Left renal pelvis (tissue), 4 donors: ENCODE measurements at places on chromosomes 11 and 22.

DNA sequence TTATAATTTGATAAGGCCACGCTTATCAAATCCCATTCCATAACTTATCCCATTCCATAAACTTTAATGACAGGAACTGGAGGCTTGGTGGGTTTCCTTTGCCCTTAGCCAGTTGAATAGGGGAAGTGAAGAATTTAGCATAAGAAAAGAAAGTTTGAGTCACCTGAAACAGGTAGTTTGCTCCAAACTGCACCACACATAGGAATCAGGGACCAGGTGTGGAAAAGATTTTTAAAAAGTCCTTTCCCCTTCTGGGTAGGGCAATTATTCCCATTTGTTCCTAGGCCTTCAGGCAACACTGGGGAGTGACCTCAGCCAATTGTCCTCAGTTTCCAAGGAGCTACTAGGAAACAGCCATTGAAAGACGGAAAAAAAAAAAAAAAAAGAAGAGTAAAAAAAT lies 525.7 kb upstream of the CNTN5 start:
- no peak for DNase-seq

DNA sequence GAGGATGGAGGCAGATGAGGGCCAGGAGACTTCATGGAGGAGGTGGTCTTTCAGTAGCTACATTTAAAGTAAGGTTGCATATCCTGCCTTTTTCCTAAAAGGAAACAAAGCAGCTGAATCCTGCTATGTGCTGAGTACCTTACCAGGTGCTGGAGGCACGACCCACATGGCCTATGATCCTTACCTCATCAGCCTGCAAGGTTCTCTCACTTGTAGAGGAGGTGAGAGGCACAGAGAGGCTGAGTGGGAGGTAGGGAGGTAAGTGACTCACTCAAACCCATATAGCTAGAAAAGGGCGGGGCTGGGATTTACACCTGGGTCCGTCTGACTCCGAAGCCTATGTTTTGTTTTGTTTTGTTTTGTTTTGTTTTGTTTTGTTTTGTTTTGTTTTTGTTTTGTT lies 75.8 kb downstream of the BUD13 start:
- DNase-seq, result no peak

- DNase-seq, result no peak
Observed at GRCh38 chr22:43476751-43477725, 65.2 kb downstream of the MPPED1 start.

DNA sequence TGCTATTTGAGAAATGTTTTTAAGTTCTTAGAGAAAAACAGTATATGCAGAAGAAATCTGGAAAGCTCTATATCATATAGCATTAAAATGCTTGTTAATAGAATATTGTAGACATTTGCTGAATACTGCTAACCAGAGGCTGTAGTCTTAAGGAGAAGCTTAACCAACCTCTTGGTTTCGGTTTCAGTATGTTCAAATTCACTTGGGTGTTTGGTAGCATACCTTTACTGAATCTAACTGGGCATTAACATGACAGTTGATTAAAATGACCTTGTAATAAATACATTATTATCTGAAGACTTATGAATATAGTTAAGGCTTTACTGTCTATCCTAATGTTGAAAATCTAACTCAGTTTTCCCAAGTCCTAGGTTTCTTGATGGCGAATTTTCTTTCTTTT lies 5.4 kb downstream of the PCF11 start:
- DNase-seq, result no peak

DNA sequence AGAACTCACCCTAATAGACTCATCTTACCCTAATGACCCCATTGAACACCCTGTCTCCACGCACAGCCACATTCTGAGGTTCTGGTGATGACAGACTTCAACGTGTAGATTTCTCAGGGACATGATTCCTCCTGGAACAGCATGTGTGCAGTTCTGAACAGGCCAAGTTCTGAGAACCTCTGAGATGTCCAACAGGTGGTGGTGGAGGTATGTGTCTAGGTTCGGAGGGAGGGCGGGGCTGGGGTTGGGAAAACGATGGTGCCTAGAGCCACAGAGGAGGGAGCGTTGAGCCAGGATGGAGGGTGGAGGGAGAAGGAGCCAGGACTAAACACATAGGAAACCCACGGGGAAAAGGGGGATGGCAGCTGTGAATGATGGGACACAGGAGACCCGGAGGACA lies 43.4 kb upstream of the FBLN1 start:
- no peak for DNase-seq

- no peak for DNase-seq
Observed at GRCh38 chr11:44623341-44623730, 57.9 kb downstream of the CD82 start.

- no peak for DNase-seq
Observed at GRCh38 chr22:28424427-28425080, 255.1 kb downstream of the TTC28 start.

DNA sequence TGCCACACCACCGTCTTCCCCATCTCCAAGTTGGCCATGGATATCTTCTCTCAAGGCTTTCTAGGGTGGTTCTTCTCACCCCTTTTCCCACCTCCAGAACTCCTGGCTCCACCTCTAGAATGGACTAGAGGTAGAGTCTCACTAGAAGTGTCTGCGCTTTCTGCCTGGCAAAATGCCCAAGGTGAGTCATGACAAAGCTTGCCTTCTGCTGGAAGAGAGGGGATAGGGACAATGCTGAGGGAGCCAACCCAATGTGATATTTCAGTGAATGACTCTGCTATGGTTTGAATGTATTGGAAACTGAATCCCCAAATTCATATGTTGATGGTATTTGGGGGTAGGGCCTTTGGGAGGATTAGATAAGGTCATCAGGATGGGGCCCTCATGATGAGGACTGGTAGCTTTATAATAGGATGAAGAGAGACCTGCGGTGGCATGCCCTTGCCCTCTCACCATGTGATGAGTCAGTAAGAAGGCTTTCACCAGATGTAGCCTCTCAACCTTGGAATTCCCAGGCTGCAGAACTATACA lies 4.1 kb upstream of the CD82 start:
- no peak for DNase-seq

- no peak for DNase-seq
Observed at GRCh38 chr22:39932918-39933649, 27.1 kb upstream of the TMA7B start.

GRCh38 chr22:42702675-42703074 lies 18.0 kb downstream of the A4GALT start:
- no peak for DNase-seq

DNA sequence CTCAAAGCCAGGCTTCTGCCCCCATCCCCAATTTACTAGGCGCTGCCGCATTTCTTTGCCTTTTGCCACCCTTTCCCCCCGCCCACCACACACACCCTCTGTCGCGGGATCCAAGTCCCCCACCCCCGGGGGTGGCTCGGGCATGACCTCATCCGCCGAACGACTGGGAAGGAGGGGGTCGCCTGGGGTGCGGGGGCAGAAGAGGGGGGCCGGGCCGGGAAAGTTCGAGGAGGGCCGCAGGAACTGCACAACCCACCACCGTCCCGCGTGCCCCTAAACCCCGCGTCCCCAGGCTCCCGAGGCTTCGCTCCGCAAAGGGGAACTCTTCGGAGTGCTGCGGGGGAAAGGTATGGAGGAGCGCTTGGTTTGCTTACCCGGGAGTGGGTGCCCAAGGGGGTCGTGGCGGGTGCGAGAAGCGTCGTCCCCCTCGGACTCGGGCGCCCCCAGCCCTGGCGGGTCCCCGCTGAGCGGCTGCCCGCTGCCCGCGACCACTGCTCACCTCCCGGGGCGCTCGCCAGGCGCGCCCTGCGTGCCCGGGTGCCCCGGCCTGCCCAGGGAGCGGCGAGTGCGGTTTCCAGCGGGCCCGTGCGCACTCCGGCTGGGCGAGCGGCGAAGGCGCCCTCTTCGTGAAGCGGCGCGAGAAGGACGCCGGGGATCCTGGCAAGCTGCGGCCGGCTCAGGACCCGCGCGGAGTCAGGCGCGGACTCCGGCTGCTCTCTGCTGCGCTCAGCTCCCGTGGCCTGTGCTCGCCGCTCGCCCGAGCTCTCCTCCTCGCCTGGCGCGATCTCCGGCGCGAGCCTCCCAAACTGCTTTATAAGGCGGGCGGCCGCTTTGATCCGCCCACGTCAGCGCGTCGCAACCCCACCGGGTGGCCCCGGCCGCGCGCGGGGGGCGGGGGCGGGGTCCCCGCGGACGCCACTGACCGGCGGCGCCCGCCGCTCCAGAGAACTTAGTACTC lies 4.0 kb upstream of the WNT11 start:
- peak; percentile 69 for DNase-seq

GRCh38 chr11:4044976-4045646 lies 49.5 kb upstream of the RRM1 start:
- no peak for DNase-seq

DNA sequence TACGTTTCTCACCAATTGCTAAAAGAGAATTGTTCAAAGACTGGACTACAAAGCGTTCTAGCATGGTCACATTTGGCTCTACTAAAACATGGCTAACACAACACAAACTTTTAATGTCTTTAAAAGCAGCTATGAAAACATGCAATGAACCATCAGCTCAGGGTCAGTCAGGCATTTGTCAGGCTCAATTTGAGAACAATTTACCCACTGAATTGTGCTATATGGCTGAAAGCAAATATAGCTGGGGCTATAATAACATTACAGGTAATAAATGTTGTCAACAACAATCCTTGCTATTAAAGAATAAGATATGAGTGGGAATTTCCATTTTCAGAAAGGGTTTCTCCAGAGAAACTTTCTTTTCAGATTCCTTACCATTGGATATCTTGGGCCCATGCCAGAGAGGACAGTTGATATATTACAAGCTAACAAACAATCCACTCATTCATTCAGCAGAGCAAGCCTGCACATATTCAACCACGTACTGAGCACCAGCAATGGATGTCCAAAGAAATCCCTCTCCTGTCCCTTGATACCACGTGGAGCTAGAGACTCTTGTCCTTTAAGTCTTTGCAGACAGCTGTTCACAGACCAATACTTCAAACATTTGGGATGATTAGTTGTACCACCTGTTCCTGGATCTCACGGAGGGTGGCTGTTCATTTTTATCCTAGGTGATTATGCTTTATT lies 82.5 kb upstream of the DDI1 start:
- DNase-seq, result peak; percentile 15

- no peak for DNase-seq
Observed at GRCh38 chr22:48838846-48839730, 988.6 kb downstream of the BRD1 start.

DNA sequence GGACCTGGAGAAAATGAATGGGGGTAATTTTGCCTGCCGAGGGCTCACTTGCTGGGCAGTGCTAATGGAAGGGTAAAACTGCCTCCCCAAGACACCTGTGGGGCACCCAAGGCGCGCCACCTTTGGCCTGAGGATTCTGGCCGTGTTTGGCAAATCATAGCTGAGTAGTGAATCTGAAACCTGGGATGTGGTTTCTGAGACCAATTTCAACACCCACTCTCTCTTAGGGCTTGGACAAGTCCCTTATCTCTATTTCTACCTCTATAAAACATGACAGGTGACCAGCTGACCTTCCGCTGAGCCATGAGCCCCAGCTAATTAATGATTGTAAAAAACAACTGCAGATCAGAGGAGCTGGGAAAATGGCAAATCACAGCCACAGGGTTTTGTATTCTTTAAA lies 1.5 kb upstream of the PACSIN3 start:
- DNase-seq, result no peak

DNA sequence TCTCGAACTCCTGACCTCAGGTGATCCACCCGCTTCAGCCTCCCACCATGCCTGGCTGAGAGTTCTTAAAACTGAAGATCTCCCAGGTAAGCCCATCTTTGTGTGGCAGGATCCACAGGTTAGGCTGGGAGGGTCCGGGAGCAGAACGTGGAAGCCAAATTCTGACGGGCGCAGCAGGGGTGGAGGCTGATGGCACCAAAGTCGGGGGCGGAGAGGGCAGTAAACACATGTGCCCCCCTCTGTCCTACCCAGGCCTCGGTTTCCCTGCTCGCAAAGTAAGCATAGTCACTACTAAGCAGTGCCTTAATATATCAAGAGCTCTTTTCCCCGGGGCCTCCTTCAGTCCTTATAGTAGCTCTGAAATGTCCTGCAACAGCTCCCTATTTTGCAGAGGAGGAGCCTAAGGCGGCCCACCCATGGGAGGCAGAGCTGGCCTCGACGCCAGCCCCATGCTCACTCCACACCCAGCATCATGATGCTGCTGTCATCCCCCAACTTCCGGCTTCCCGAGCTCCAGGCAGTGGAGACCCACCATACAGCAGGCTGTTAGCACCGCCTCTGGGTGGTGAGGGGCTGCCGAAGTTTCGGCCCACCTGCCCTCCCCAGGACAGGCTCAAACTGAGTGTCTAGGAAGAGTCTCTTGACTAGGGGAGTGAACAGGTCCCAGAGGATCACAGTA lies 230.0 kb downstream of the CTTN start:
- no peak for DNase-seq

DNA sequence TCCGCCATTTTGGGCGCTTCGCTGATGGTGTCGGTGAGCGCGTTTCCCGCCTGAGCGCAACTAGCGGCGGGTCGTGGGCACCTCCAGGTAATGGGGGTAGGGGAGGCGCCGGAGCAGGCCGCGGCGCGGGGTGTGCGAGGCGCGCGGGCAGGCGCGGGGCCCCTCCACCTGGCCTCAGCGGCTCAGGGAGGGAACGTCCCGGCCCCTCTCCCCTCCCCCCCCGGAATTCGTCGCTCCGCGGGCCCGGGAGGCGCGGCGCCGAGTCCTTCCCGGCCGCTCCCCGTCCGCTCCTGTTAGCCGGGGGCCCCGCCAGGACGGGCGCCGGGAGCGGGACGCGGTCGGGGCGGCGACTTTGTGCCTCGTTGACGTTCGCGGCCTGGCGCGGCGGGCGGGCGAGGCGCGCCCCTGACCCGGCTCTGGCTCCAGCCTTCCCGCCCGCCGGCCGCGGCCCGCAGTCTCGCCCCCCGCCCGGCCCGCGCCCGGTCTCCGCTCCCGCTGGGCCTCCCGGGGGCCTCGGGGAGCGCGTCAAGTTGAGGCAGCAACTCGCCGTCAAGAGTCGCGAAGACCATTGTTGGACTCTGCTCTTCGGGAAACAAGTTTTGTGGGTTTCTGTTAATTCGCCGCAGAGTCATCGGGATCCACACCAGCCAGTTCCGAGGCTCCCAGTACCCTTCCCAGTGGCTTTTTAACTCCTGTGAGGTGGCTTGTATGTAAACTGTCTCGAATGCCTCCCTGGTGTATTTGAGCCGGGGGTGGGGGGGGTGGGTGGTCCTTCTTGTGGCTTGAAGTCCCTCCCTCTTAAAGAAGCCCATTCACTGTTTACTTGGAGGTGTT lies at the start of gene PPP6R3:
TSS of gene PPP6R3 (plus strand) at position 12 of the 834 bp plus-strand sequence. CDS start 76,913 bp downstream, outside the sequence.
- no peak for DNase-seq

DNA sequence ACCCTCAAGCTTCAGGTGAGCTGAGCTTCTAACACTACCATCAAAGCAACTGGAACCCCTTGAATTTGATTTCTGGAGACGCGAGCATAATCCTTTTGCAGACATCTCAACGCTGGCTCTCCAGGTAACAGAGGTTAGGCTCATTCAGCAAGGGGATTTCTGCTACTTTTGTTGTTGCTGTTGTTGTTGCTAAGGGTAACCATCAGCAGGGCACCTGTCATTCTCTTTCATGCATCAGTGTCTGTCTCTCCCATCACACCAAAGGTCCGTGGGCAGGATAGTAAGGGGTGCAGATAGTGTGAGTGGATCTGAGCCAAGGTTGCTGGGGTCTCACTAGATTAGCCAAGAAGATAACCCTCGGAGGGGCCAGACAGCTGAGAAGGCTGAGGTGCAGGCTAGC lies 90.3 kb downstream of the TP53I11 start:
- DNase-seq, result no peak
